ENCODE measurements at places on chromosomes 16 and 17.

GRCh38 chr16:21101631-21102420, 48.8 kb downstream of the DNAH3 start:
- DNase-seq = no peak

GRCh38 chr17:73231395-73231794, 30.3 kb downstream of the CPSF4L start:
- no peak for DNase-seq

DNA sequence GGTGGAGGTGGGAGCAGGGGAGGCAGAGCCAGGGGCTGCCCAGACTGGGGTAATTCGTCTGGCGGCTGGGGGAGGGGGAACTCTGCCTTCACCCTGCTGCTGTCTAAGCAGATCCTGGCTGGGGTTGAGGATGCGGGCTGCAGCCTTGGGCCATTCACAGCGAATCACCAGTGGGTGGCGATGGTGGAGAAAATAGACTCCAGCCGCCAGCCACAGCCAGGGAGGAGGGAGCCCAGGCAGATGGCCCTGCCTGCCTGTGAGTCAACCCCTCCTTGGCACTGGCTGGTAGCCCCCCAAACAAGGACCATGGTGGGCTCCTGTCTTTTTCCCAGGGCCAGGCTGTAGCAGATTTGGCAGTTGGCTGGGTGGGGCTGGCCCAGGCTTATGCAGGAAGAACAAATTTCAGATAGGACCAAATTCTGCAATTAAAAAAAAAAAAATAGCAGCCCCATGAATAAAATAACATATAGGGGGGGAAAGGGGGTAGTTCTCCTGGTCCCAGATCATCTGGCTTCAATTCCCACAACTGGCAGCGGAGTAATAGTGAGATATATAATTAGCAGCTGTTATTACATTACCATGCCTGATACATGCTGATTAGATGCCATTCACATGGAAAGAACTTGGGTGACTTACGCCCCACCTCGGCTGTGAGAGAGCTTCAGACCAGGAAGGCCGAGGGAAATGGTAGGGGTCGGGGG, 41.5 kb upstream of the CDH5 start:
- DNase-seq = no peak

DNA sequence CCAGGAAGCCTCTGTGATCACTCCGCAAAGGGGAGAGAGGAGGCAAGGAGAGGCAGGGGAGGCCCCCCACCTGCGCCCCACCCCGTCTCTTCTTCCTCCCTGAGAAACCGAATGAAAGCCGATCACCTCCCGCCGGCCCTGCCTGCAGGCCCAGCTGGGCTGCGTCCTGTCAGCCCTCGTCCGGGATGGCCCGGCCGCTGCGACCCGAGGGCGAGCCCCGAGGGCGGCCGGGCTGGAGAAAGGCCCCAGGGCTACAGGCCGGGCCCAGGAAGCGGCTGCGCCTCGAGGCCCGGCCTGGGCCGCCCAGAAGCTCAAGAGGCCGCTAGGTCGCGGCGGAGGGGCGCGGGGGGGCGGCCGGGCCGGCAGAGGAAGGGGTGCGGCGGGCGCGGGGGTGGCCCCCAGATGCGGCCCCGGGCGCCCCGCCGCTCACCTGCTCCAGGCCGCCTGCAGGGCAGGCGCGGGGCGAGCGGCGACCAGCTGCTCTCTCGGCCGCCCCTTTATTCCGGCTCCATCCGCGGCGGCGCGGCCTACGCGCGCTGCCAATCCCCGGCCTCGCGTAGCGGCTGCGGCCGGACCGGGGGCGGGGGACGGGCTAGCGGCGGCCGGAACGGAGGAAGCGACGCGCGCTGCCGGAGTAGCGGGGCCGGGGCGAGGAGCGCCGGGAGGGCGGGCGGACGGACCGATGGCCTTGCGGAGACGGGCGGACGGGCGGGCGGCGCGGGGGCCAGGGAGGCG, at the start of gene ZNF319:
TSS of gene ZNF319 (minus strand) at position 702 of the 735 bp plus-strand sequence. CDS start 2,407 bp downstream, outside the sequence.
- DNase-seq = peak; percentile 17

DNA sequence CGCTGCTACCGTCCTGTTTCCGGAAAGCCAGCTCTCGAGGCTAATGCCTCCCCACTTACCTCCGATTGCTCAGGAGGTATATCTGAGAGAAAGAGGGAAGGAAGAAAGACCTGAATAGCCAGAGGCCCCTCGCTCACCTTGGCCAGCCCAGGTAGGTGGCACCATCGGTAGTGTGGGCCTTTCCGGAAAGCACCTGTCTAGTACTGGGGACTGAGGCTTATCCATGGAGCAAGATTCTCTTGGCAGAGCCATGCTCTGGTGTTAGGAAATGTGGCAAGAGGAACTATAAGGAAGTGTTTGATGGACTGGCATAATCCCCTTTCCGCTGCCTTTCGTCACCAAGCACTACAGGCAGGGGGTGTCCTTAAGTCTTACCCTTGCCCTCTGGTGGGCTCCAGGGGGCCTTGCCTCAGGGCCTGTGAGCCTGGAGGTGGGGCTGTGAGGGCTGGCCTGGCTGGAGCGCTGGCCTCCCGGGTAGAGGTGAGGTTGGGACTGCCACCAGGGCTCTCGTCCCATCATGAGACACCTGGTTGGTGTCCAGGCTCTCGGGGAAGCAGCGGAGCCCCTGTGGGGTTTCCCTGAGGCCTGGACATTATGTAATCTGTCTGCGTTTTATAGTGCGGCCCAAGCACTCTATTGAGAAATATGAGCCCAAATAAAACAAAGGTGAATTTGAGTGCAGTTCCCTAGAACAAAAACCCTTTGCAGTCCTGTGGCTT, 2.9 kb downstream of the CMIP start:
- DNase-seq = no peak

- no peak for DNase-seq
These were observed 210.4 kb upstream of the CHMP6 start for GRCh38 chr17:80781211-80781610.

DNA sequence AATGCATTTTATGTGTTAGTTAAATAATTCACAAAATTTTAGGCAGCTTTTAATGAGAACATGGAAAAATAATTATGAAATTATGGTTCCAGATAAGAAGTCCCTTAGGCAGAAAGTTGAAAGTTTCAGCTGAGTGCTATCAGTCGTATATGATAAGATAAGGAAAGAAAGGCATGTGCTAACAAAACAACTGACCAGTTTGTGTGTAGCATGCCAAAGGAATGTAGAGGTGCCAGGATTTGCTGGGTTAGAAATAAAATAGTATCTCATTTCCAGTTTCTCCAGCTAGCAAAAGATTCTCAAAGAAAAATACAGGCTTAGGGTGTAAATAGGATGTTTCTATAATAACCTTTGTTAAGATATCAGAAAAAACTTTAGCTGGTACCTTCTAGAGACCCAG, 1044.5 kb upstream of the CDH8 start:
- no peak for DNase-seq

All from effector CD4-positive, alpha-beta T cell (primary cell).